ENCODE measurements at places on chromosomes 4 and X. TPM values are rescaled to one million over a fixed set of nuclear protein-coding genes. Genes with fewer than 3 reads are reported as not detected.
A peak's percentile ranks its signal among the peaks of the same experiment; 100 is the strongest.

DNA sequence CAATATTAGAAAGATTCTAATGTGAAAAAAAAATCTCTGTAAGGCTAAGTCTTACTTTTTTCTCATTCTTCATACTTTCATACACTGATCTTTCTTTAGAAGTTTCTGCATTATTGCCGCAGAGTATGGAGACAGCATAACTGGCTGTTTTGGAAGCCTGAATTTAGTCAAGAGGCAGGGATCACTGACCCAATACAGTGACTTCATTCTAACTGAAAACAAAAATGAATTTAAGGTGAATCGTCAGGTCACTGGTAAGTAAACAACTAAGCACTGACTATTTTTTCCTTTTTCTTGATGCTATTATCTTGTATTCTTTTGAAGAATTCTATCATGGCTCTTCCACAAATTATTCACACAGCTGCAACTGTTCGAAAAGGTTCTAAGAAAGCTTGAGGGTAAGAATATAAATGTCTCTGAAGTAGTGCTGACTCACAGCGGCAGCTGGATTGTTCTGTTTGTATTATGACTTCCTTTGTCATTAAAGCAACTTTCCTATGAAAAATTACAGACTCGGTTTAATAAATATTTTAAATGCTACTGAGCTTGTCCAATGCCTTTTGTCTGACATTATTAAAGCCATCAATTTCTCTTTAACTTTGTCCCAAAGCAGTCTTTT lies 609.3 kb downstream of the FSTL5 start:
- H3K4me1 ChIP-seq, result no peaks in the 10 kb centered on the region
- no peaks in the 10 kb centered on the region for H3K36me3 ChIP-seq
- H3K27ac ChIP-seq, result no peak overlapping the region
- H3K27me3 ChIP-seq, result no peaks in the 10 kb centered on the region
- no peak overlapping the region for H3K4me3 ChIP-seq

GRCh38 chr4:6293097-6293445 lies 23.4 kb downstream of the WFS1 start:
- H3K4me1 ChIP-seq, result no peaks in the 10 kb centered on the region
- H3K4me3 ChIP-seq, result no peak overlapping the region
- no peak for DNase-seq
- no peak overlapping the region for H3K27ac ChIP-seq

GRCh38 chr4:6732441-6733357 lies 16.7 kb downstream of the BLOC1S4 start:
- H3K36me3 ChIP-seq, result no peaks in the 10 kb centered on the region
- no peak overlapping the region for H3K4me3 ChIP-seq
- H3K4me1 ChIP-seq, result no peaks in the 10 kb centered on the region
- H3K27ac ChIP-seq, result no peak overlapping the region
- H3K27me3 ChIP-seq, result no peaks in the 10 kb centered on the region

GRCh38 chrX:38796946-38797345 lies 4.3 kb upstream of the MID1IP1 start:
- no peak overlapping the region for H3K4me3 ChIP-seq
- no peaks in the 10 kb centered on the region for H3K36me3 ChIP-seq
- no peak for DNase-seq
- peaks cover 3% of the 10 kb centered on the region for H3K4me1 ChIP-seq

GRCh38 chr4:185721190-185722028 lies 90.6 kb downstream of the SORBS2 start:
- DNase-seq, result peak; percentile 26
- H3K4me1 ChIP-seq, result peaks cover 8% of the 10 kb centered on the region
- no peaks in the 10 kb centered on the region for H3K27me3 ChIP-seq
- no peak overlapping the region for H3K27ac ChIP-seq

DNA sequence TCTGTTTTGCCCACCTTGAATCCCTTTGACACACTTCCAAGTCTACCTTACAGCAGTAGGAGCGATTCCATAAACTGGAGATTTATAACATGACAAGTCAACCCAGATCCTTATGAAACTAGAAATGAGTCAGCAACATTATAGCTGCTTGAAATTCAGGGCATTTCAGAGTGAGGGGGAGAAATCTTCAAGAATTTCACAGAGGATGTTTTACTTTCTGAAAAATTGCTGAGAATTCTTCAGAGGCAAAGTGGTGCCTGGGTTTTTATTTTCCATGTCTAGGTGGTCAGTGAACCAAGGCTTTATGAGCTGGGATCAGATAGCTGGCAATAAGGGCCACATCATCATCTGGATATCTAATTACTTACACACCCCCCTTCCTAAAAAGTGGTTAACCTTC lies 119.8 kb downstream of the PPARGC1A start:
- H3K4me3 ChIP-seq, result no peak overlapping the region
- no peak for DNase-seq
- peaks cover 4% of the 10 kb centered on the region for H3K4me1 ChIP-seq

- DNase-seq, result no peak
- no peaks in the 10 kb centered on the region for H3K36me3 ChIP-seq
- no peaks in the 10 kb centered on the region for H3K27me3 ChIP-seq
- no peaks in the 10 kb centered on the region for H3K4me1 ChIP-seq
These were observed 94.5 kb downstream of the PCDH19 start for GRCh38 chrX:100315566-100315965.

GRCh38 chr4:151147000-151147399 lies 47.6 kb downstream of the RPS3A start:
- no peaks in the 10 kb centered on the region for H3K27me3 ChIP-seq
- no peak overlapping the region for H3K27ac ChIP-seq
- no peak for DNase-seq
- no peaks in the 10 kb centered on the region for H3K4me1 ChIP-seq

DNA sequence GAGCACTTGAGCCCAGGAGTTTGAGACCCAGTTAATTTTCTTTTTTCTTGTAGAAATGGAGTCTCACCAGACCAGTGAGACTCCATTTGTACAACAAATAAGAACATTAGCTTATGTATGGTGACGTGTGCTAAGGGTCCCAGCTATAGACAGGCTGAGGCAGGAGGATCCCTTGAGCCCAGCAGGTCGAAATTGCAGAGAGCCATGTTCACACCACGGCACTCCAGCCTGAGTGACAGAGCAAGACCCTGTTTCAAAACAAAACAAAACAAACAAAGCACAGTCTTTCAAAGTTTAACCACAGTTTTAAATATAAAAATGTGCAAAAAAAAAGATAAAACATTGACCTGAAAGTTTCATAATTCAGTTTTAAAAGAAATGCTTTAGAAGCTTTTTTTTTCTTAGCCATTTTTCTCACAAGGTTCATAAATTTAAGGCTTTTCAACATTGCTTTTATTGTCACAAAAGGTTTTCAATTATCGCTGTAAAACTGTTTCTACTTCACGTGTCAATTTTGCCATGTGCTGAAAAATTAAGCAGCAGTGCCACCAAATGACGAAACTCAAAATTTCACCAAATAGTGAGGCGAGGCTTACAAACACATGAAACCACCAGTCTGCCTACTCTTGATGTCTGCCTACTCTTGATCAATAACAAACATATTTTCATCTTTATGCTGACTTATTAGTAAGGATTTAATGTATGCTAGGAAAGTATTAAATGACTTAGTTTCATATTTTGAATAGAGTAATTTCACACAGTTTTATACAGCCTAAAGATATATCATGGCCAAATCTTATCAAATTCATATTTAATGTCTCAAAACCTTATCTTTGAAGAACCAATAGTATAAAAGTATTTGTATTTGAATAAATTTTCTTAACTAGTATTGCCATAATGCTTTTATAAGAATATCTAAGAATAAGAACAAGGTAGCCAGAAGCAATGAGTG lies 126.3 kb downstream of the NEK1 start:
- no peaks in the 10 kb centered on the region for H3K27me3 ChIP-seq
- H3K27ac ChIP-seq, result no peak overlapping the region
- peak; percentile 54 for DNase-seq
- no peaks in the 10 kb centered on the region for H3K36me3 ChIP-seq
- H3K4me1 ChIP-seq, result no peaks in the 10 kb centered on the region

DNA sequence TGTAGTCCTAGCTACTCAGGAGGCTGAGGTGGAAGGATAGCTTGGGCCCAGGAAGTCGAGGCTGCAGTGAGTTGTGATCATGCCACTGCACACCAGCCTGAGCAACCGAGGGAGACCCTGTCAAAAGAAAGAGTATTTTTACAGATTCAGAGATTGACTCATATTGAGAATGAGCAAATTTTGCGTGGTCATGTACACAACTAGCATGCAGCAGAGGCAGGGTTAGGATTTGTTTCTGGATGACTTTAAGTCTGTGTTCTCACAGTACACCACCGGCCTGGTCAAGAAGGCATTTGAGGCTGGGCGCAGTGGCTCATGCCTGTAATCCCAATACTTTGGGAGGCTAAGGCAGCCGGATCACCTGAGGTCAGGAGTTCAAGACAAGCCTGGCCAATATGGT lies 44.8 kb upstream of the CBR4 start:
- H3K4me1 ChIP-seq, result peaks cover 2% of the 10 kb centered on the region
- no peak for DNase-seq
- no peaks in the 10 kb centered on the region for H3K36me3 ChIP-seq
- no peak overlapping the region for H3K27ac ChIP-seq

DNA sequence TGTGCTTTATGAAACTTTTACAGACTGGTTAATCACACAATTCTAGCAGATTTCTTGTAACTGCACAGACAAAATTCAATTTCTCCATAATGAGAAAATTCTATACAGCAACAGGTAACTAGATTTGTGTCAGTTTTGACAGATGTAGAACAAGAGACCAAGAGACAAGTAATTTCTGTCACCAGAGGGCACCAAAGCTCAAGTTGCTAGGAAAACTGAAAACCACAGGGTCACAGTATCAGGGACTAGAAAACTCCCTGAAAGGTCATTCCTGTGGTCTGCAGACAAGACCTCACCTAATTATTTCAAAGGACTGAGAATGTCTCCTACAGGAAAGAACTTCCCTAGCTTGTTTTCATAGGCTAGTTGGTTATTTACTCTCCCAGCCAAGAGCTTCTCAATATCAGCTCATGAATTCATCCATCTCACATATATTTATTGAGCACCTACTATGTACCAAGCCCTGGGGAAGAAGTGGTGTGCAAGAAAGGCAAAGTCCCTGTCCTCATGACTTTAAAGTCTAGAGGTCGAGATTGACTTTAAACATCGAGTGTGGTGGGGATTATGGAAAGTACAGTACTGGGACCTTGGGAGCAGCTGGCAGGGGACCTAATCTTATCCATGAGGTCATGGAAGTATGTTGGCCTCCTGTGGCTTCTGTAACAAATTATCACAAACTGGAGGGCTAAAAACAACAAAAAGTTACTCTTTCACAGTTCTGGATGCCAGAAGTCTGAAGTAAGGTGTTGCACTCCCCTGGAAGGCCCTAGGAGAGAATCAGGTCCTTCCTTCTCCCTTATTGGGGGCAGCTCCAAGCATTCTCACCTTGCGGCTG lies 47.8 kb upstream of the SETD7 start:
- H3K4me1 ChIP-seq, result no peaks in the 10 kb centered on the region
- peaks cover 20% of the 10 kb centered on the region for H3K27me3 ChIP-seq
- no peak overlapping the region for H3K27ac ChIP-seq
- H3K4me3 ChIP-seq, result no peak overlapping the region
- DNase-seq, result peak; percentile 25
- H3K36me3 ChIP-seq, result no peaks in the 10 kb centered on the region

DNA sequence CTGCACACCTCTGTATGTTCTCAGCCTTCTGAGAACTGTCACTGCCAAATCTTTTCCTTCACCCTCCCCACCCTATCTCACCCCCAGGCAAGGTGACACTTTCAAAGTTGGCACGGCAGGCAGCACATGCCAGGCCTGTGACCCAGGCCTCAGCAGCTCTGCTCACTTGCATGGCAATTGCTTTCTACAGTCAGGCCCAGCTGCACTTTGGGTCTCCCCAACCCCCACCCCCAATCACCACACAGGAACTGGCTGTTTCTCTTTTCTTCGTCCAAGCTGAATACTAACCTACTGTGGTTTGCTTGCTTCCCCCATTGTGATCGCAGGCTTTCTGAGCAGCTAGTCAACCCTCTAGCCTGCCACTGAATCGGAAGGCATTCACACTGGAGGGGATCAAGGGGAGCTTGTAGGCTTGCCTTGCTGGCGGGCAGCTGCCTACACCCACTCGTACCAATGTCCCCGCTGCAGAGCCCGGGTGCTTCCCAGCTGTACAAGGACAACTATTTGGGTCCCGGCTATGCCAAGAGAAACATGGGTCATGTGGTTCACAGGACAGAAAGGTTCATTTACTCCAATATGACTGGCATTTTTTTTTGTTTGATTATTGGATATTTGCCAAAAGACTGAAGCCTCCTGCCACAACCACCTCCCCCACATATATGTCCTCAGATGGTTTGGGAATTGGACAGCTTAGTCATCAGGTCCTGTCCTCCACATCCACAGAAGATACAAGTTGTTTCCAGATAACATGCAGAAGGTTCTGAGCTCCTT lies 28.1 kb downstream of the SLC25A43 start:
- peaks cover 7% of the 10 kb centered on the region for H3K36me3 ChIP-seq
- no peak overlapping the region for H3K4me3 ChIP-seq
- peaks cover 5% of the 10 kb centered on the region for H3K4me1 ChIP-seq
- no peak for DNase-seq
- no peak overlapping the region for H3K27ac ChIP-seq

DNA sequence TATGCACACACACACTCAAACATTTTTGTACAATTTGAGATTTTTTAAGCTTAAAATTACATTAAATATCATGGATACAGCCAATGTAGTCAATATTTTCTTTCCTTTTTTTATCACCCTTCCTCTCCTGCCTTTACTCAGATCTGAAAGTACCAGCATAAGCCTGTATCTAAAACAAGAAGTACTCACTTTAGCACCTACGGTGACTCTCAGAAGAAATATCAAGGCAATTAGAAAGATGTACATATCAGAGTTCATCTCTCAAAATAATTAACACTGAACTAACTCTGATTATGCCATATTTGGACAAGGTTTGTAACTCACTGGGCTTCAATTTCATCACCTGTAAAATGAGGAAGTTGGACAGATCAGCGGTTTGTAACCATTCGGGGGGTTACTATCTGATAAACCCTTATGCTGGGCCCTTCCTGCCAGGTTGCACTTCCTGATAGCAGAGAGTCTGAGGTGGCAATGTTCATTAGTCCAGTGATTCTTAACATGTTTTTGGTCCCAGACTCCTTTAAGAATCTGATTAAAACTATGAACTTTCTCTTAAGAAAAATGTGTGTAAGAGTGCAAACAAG lies 5.7 kb upstream of the GPR174 start:
- H3K27ac ChIP-seq, result no peak overlapping the region
- no peaks in the 10 kb centered on the region for H3K27me3 ChIP-seq
- DNase-seq, result no peak

DNA sequence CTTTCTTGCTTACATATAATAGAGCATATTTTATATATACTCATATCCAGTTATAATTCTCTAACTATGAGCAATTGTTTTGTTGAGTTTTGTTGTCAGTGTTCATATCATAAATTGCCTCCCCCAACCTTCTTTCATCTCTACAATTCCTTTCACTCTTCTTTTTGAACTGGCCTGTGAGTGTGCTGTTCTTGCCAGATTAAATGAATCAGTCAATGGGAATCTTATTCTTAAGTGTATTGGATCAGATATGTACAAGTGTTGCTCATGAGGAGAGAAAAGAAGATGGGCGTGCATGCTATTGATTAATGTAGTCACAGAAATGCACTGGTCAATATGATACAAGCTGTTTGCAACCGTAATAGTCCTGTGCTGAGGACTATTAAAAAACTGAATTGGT lies 728.1 kb upstream of the MAGEB2 start:
- DNase-seq, result no peak
- H3K36me3 ChIP-seq, result no peaks in the 10 kb centered on the region
- no peaks in the 10 kb centered on the region for H3K4me1 ChIP-seq
- no peaks in the 10 kb centered on the region for H3K27me3 ChIP-seq
- H3K4me3 ChIP-seq, result no peak overlapping the region
- H3K27ac ChIP-seq, result no peak overlapping the region

Gene FAM90A26
- polyA plus RNA-seq, result not detected

Gene TMEM35A
- 7.5 TPM for polyA plus RNA-seq

Gene PAGE1
- not detected for polyA plus RNA-seq

Gene CENPVL2
- 0.19 TPM for polyA plus RNA-seq

Gene CDKL2
- polyA plus RNA-seq, result 1.6 TPM

Gene PRICKLE3
- 5.7 TPM for polyA plus RNA-seq

Data from large intestine (tissue), 12 donors.